HEK293T (cell line): ENCODE measurements at places on chromosomes 4 and X.

DNA sequence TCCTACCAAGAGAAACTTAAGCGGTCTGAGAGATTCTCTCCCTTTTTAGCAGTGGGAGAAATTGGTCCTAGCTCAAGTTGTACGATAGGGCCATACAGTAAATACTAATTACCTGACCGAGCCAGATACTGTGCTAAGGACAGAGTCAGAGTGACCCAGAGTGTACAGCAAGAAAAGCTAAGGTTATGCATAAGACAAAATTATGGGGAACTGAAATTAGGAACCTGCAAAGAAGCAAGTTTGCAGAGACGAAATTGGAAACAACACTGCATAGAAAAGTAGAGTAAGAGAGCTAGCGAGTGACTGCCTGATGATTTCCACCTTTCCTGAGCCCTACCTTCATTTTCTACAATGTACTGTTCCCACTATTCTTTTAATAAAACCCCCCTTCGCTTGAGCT is 278.1 kb downstream of the NKX6-1 start:
- DNase-seq = no peak

- DNase-seq = no peak
These were observed 8.4 kb upstream of the MTNR1A start for GRCh38 chr4:186563761-186564160.

GRCh38 chr4:183402771-183403170 is 41.7 kb upstream of the CDKN2AIP start:
- DNase-seq = no peak

GRCh38 chr4:139776235-139776634 is 110.6 kb downstream of the MGST2 start:
- no peak for DNase-seq

- DNase-seq = no peak
These were observed 114.6 kb downstream of the RBM47 start for GRCh38 chr4:40515037-40515397.

- no peak for DNase-seq
These were observed 220.3 kb upstream of the VEGFC start for GRCh38 chr4:177012918-177013545.

DNA sequence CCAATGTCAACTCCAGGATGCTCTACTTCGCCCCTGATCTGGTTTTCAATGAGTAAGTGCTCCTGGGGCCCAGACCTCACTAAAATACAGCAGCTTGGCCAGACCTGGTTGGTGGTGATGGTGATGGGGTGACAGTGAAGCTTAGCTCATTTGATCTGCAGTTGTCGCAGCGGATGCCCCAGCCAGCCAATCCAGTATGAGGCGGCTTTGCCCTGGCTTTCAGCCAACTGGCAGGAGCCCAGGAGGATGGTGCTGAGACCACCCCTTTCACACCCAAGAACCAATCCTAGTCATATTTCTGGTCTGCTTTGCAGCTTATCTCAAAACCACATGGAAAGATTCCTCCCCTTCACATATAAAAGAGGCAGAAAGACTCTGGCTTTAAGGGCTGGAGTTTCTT is 173.8 kb downstream of the AR start:
- DNase-seq = no peak

GRCh38 chr4:139419388-139419914 is 34.5 kb upstream of the RAB33B start:
- no peak for DNase-seq

- DNase-seq = no peak
These were observed 97.1 kb upstream of the SH3RF1 start for GRCh38 chr4:169367826-169368225.

GRCh38 chr4:28232376-28232775 is 1371.7 kb downstream of the STIM2 start:
- DNase-seq = no peak

- no peak for DNase-seq
These were observed 9.7 kb upstream of the SYP start for GRCh38 chrX:49209434-49210251.

DNA sequence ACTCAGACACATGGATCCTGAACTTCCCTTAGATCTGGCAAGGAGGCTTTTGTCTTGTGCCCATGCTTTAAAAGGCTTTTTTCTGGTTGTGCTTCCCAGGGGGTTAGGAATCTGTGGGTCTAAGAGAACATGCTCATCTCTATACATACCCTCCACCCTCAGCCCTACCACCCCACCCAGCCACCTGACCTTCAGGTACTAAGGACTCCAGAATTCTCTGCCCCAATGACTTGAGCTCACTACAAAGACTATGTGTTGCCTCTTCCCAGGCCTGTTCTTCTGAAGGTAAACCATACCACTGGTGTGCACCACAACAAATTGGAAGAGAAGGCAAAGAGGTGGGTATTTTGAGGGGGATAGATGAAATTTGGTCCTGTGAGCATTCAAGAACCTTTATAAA is 167.3 kb upstream of the ETNPPL start:
- no peak for DNase-seq

- no peak for DNase-seq
These were observed 6.3 kb downstream of the PGRMC2 start for GRCh38 chr4:128281354-128281753.

DNA sequence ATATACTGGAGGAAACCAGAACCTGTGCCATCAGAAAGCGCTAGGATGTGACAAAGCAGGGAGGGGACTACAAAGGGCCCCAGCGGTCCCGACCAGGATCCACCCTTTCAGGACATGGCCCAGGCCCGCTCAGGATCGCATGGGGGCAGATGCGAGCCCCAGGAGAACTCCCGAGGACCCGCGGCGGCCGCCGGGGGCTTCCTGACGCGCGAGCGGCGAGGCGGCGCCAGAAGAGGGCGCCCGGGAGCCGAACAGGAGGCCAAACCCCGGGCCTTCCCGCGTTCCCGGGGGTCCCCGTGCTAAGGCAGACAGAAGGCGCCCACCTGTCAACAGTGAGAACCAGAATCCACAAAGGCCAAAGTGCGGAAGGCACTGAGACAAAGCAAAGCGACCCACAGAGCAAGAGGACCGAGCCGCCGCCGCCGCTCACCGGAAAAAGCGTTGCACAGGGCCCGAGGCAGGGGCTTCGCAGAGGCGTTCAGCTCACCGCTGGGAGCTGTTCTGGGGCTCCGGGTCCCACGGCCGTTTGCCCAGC is 7.3 kb upstream of the OPN1LW start:
- peak; percentile 85 for DNase-seq

GRCh38 chr4:25427871-25428270 is 50.8 kb downstream of the ANAPC4 start:
- no peak for DNase-seq

GRCh38 chr4:110163327-110164069 is 34.9 kb downstream of the ELOVL6 start:
- no peak for DNase-seq

GRCh38 chr4:104912518-104912917 is 234.2 kb upstream of the TET2 start:
- no peak for DNase-seq

DNA sequence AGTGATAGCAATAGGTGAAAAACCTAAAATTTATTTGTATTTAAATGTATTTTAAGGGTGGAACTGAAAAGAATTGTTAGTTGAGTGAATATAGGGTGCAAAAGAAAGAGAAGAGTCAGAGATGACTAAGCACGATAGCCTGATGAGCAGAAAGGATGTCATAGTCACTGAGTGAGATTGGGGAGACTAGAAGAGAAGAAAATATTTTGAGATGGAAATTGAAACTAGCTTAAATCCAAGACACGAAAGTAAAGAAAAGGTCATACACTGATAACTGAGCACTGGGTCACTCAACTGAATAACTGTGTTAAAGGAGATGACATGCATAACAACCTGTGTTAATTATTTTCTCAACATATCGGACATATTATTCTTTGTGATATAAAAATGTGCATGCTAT is 55.5 kb downstream of the SPANXN4 start:
- no peak for DNase-seq

- DNase-seq = no peak
These were observed 701.0 kb upstream of the PITX2 start for GRCh38 chr4:111323916-111324315.

DNA sequence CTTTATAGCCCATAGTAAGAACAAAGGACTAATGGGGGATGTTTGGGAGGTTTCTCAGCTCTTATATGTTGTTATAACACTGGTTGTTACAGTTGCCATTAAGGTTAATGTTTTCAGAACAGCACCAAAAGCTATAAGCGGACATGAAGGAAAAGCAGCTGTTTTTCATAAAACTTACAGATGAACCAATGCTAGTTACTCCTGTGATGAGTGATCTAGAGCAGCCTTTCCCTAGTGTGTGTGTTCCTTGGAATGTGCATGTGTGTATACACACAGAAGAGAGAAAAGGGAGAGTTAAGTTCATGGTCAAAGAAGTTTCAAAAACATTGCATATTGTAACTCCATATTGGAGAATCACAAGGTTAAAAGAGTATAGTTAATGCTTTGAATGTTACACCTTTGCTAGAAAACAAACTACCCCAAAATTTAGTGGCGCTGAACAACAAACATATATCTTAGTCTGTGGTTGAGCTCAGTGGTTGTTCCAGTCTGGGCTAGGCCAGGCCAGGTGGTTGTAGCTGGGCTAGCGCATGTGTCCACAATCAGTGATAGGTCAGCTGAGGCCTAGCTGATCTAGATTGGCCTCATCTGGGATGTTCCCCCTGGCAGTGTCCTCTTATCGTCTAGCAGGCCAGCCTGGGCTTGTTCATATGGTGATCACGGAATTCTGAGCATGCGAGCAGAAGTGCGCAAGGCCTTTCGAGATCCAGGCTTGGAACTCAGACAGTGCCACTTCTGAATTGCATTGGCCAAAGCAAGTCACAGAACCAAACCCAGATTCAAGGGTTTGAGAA is 151.0 kb downstream of the NHS start:
- no peak for DNase-seq

DNA sequence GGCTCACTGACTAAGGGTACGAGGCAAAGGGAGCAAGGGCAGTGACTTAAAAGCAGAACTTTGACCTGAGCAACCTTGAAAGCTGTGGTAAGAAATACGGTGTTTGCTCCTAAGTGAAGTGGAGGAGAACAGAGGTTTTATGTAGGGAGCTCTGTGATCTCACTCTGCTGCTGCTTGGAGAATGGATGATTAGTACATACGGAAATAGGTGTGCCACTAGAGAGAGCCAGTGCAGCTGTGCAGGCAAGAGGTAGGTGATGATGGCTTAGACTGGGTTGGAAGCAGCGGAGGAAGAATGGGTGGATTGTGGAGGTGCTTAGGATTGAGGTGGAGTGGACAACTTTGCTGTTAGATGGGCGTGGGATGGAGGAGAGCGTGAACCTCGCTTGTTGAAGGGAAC is 85.0 kb downstream of the FAM193A start:
- no peak for DNase-seq

DNA sequence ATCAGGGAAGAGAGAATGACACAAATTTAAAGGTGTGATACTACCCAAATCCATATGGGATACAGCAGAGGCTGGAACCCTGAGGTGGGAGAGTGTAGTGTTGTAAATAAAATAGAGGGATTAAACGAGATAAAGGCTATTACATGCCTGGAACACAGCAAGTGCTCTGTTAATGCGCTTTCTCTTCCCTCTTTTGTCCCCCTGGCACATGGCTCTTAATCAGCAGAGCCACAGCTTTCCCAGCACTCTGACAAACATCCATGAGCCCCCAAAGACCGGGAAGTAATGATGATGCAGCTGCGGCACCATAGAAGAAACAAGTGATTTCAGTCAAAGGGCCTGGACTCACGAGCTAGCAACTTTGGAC is 85.9 kb downstream of the RASL11B start:
- no peak for DNase-seq

DNA sequence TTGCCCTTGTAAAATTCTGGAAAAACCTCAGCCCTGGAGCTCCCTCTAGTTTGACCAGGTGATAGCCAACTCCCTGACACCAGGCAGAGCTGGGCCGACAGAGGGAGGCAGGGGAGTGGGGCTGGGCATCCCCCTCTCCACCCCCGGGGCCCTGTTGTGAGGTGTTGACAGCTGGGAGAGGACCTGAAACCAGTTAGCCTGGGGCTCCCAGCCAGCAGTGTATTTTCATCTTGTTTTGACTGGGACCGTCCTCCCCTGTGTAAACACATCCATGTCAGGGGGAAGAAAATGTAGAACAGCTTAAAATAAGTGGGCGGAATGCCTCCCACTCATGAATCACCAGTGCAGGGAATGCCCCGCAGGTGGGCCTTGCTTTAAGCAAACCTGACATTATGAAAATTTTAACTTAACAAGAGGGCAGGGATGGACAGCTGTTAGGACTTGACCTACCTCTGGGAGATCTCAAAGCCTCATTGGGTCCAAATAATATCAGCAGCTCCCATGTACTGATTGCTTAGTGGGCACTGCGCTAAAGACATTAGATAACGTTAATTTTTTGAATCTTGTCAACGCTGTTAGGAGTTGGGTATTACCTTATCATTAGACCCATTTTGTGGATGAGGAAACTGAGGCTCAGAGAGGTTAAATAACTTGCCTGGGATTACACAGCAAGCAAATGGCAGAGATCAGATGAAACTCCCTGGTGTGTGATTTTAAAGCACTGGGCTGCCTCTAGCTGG is 45.9 kb downstream of the TSC22D3 start:
- no peak for DNase-seq

GRCh38 chr4:154939851-154940250 is 158.8 kb downstream of the RBM46 start:
- DNase-seq = no peak

DNA sequence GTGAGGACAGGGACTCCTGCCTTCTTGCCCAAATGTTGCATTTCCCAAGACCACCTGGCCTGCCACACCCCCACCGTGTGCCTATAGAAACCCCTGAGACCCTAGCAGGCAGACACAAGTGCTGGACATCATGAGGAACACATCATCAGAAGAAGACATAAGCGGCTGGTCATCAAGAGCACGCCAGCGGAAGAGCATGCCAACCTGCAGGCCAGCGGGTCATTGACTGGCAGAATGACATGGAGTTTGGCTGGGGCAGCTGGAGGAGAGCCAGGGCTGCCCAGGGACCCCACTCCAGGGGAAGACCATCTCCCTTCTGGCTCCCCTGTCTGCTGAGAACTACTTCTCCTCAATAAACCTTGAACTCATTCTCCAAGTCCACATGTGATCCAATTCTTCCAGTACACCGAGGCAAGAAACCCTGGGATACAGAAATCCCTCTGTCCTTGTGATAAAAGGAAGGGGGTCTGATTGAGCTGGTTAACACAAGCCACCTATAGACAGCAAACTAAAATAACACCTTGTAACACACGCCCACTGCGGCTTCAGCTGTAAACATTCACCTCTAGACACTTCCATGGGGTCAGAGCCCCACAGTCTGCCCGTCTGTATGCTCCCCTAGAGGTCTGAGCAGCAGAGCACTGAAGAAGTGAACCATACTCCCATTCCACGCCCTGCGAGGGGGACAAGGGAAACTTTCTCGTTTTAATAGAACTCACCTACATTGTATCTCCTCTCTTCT is 164.8 kb upstream of the EMCN start:
- no peak for DNase-seq

GRCh38 chr4:4854649-4855295 is 4.7 kb upstream of the MSX1 start:
- no peak for DNase-seq

- DNase-seq = no peak
These were observed 187.7 kb downstream of the ENOX2 start for GRCh38 chrX:130715299-130715698.

GRCh38 chrX:53379747-53380146 is 42.7 kb downstream of the SMC1A start:
- no peak for DNase-seq

GRCh38 chr4:38177035-38177546 is 216.9 kb downstream of the PTTG2 start:
- DNase-seq = no peak
